ENCODE measurements at places on chromosomes 5 and 9. TPM values are rescaled to one million over a fixed set of nuclear protein-coding genes. Genes with fewer than 3 reads are reported as not detected.

- no peak for DNase-seq
These were observed 71.2 kb downstream of the GHR start for GRCh38 chr5:42494414-42494813.

DNA sequence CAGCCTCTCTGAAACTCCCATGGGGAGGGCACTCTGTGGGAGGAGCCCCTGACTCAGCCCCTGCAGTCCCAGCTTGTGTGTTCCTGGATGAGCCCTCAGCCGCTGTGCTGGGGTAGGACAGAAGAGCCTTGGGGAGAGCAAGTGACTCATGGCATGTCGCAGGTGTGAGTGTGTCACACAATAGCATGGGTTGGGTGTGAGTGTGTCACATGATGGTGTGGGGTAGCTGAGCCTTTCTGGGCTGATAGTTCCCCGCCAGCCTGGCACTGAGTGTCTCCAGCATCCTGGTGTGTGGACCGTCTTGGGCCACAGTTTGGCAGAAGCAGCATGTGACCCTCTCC lies 83.4 kb downstream of the PHF2 start:
- DNase-seq, result no peak

DNA sequence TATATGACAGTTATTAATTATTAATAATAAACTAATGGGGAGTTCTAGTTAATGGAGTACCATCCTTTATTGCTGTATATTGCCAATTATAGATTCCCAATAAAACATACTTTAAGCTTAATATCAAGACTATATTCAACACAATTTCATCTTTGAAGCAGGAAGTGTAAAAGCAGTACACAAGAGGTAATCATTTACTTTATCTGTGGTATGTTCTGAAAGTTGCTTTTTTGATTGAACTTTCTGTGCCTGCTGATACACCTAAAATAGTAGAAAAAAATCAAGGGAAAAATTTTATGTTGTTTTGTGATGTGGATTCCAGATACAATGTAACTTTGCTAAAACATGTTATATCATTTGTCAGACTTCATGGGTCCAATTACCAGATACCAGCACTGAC lies 58.0 kb downstream of the ACO1 start:
- no peak for DNase-seq

DNA sequence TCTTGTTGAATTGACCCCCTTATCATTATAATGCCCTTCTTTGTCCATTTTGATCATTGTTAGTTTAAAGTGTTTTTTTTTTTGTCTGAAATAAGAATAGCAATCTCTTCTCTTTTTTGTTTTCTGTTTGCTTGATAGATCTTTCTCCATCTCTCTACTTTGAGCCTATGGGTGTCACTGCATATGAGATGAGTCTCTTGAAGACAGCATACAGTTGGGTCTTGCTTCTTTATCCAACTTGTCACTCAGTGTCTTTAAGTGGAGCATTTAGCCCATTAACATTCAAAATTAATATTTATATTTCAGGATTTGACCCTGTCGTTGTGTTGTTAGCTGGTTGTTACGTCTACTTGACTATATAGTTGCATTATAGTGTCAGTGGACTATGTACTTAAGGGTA lies 135.4 kb downstream of the HMHB1 start:
- DNase-seq, result no peak

GRCh38 chr5:132049559-132049958 lies 10.9 kb upstream of the IL3 start:
- no peak for DNase-seq

DNA sequence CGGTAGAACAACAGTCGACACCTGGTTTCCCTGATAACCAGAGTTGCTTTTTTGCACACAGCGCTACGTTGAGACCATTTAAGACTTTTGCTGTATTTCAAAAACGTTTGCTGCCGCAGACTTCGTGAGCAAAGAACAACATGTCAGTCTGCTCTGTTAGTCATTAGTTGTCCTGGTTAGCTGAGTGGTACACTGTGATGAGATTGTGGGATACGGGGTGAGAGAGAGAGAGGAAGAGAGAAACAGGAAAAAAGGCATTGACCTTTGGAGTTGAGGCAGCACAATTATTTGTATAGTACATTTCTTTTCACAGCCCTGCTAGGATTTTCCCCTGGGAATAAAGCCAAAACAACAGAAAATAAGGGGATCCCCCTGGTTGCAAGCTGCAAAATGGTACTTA lies 306.1 kb upstream of the WWC1 start:
- no peak for DNase-seq

DNA sequence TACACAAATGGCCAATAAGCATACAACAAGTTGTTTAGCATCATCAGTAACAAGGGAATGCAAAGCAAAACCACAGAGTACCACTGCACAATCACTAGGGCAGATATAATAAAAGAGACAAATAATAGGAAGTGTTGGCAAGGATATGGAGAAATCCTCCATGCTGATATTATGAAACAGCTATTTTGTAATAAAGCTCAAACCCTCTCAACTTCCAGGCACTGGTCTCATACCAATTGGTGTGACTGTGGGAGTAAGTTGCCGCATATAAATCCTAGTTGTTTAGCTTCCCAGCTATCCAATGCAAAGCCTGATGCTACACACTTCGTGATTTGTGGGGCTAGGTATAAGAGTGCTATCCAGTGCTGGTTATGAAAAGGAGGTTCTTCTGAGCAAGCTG lies 88.6 kb downstream of the SMIM23 start:
- no peak for DNase-seq

DNA sequence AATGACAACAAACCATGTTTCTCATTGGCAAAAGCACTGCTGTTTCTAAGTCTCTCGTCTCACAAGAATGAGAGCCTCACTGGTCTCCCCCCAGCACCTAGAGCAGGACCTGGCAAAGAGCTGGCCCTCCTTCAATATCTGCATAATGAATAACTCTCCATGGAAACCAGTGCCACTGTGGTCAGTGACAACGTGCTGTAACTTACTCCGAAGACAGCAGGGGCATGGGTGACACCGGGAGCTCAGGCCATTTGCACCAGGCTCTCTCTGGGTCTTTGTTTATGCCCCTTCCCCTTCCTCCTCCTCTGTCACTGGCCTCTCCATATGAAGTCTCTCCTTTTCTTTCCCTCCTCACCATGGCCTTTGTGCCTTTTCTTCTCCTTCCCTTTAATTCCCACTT lies 33.3 kb downstream of the TAS2R1 start:
- no peak for DNase-seq

DNA sequence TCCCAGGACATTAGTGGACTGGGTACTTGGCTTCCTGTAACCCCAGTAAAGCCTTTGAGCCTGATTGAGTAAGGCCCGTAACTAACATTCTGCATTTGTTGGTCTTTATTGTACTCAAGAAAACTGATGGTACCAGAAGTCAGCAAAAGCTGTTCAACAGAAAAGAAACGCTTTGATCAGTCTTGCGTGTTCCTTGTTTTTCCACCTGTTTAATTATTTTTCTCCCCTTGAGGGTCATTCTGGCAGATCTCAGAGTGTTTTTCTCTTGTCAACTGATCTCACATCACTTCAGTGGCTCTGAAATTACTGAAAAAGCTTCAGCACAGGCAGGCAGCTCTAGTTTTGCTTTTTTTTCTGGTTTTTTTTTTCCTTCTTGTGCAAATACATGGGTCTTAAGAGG lies 6.1 kb upstream of the TMEM268 start:
- DNase-seq, result no peak

DNA sequence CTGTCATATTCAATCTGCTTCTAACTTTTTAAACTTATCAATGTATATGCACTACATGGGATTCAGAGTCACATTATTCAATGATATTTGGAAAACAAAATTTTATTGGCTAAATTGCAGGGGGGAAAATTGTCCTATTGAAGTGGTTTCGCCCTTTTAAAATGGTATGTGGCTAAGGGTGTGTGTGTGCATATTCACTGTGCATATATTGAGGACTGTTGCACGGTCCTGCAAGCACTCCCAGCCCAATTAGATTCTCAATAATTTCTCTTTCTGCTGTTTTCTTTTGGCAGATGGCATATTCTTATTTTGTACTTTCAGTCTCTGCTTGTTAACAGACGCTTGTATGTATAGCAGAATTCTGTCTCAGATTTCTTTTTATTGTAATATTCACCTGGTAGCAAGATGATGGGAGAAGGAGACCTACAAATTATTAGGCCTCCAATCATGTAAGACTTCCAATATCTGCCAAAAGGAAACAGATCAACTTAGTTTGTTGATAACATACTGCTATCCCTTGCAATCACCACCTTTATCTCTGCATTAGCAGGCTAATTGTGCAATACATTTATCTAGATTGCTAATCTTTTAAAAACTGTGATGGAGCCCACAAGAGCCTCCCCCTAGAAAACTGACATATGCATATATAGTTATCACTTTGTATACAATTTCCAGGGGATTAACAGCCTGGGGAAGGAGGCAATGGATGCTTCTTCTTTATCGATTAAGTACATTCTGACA lies 411.5 kb downstream of the PLK2 start:
- no peak for DNase-seq

DNA sequence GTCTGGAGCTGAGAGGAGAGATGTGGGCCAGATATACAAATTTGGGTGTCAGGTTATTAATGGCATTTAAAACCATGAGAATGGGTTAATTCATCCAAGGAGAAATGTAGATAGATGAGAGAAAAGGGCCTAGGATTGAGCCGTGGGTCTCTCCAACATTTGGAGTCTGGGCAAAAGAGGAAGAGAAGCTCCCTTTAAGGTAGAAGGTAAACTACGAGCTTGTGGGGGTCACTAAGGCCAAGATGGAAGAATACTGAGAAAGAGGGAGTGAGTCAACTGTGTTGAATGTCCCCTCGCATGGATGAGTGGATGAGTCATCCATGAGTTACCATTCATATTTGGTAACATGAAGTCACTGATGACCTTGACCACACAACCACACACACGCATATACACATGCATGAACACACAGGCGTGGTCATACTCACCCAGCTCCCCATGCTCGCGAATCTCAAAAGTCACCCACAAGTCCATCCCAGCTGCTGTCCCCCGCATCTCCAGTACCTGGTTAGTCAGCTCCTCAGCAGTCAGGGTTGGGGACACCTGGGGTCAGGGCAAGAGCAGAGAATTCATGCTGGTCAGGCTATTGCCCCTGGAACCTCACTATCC lies 6.8 kb upstream of the FCHSD1 start:
- no peak for DNase-seq

- no peak for DNase-seq
These were observed 473.3 kb upstream of the ZNF608 start for GRCh38 chr5:125219710-125220109.

DNA sequence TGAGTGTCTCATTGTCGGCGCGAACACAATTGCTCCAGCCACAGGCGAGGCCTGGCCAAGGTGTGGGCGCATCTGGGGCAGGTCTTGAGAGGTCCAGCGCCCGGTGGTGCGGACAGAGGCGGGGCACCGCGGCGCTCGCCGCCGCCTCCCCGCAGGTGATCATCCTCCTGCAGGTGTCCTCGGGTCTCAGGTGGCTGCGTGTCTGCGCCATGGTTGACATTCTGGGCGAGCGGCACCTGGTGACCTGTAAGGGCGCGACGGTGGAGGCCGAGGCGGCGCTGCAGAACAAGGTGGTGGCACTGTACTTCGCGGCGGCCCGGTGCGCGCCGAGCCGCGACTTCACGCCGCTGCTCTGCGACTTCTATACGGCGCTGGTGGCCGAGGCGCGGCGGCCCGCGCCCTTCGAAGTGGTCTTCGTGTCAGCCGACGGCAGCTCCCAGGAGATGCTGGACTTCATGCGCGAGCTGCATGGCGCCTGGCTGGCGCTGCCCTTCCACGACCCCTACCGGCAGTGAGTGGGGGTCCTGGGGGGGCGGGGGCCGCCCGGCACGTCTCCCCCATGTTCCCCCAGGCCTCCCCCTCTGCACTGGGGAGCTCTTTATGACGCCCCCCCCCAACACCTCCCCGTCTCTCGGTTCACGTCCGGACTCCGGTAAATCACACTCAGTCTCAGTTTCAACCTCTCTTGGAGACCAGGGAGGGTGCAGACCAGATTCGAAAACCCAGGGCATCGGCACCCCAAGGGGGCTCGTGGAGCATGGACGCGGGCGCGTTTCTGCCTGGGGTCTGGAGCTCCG lies 446 bp downstream of the NXNL2 start:
- DNase-seq, result no peak

- DNase-seq, result no peak
These were observed 18.4 kb downstream of the POU5F2 start for GRCh38 chr5:93723005-93723404.

DNA sequence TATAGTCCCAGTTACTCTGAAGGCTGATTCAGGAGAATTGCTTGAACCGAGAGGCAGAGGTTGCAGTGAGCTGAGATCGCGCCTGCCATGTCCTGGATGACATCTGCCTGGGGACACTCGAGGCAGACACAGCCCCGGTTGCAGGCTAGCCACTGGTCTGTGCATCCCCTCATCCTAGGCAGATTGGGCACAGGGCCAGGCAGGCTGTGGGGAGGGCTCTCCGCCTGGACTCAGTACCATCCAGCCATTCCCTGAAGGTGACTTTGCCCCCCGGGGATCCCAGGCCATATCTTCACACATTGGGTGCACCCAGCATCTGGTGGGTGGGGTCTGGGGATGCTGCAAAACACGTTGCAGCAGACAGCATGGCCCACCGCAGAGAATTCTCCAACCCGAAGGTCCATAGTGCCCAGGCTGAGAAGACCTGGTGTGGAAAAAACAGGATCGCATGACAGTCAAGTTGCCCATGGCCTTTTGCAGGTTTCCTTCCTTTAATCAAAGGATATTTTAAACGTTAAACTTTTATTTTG lies 50.9 kb upstream of the SUSD3 start:
- DNase-seq, result peak; percentile 83

- no peak for DNase-seq
These were observed 16.2 kb upstream of the ITGA1 start for GRCh38 chr5:52771343-52772039.

DNA sequence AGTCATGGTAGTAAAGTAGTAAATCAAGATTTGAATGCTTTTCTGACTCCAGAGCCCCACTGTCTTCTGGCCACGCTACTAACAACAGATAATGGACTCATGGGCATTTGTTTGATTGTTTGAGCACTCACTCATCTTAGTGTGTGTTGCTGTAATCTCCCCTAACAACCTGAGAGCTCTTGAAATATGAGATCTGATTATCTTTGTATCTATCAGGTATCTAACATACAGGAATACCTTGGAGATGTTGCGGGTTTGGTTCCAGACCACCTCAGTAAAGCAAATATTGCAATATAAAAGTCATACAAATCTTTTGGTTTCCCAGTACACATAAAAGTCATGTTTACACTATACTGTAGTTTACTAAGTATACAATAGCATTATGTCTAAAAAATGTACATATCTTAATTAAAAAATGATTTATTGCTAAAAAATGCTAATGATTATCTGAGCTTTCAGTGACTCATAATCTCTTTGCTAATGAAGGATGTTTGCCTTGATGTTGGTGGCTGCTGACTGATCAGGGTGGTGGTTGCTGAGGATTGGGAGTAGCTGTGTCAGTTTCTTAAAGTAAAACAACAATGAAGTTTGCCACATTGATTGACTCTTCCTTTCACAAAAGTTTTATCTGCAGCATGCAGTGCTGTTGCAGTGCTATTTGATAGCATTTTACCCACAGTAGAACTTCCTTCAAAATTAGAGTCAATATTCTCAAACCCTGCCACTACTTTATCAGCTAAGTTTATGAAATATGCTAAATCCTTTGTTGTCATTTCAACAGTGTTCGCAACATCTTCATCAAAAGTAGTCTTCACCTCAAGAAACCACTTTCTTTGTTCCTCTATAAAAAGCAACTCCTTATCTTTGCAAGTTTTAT lies 92.2 kb downstream of the ZNF462 start:
- no peak for DNase-seq

The SEC16A gene
- total RNA-seq, result 85.0 TPM

The ENTREP1 gene
- 0.24 TPM for total RNA-seq

The GABRA1 gene
- total RNA-seq, result not detected

The FIBCD1 gene
- 17.5 TPM for total RNA-seq

The RANBP17 gene
- 17.5 TPM for total RNA-seq

The ECM2 gene
- total RNA-seq, result 53.3 TPM

The PPP3R2 gene
- not detected for total RNA-seq
